Stimulated activated CD8-positive, alpha-beta memory T cell treated with anti-CD3 and anti-CD28 coated beads, Interleukin-4, amount 100 ng/mL, for 24 hours (primary cell): ENCODE measurements at places on chromosomes 1 and 21.

DNA sequence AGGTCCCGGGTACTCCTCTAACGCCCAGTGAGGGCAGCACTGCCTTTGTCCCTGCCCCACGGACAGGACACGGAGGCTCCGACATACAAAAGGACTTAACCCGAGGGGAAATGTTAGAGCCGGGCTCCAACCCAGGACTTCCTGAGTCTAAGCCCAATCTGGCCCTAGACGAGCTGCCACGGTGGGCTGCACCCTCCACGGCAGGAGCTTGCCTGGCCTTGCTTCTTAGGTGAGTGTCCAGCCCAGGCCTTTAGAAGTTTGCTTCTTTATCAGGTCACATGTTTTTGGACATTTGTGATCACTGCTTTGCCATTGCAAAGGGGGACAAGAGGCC is 11.0 kb upstream of the TMEM200B start:
- DNase-seq = no peak

- no peak for DNase-seq
Observed at GRCh38 chr1:64304823-64305222, 101.4 kb downstream of the UBE2U start.

GRCh38 chr1:86546787-86547221 is at the start of gene CLCA4:
Gene CLCA4 (plus strand): TSS chr1:86547078. CDS start chr1:86547120, 42 bp downstream.
- no peak for DNase-seq

GRCh38 chr1:44907893-44908292 is 64.8 kb upstream of the PTCH2 start:
- DNase-seq = no peak

DNA sequence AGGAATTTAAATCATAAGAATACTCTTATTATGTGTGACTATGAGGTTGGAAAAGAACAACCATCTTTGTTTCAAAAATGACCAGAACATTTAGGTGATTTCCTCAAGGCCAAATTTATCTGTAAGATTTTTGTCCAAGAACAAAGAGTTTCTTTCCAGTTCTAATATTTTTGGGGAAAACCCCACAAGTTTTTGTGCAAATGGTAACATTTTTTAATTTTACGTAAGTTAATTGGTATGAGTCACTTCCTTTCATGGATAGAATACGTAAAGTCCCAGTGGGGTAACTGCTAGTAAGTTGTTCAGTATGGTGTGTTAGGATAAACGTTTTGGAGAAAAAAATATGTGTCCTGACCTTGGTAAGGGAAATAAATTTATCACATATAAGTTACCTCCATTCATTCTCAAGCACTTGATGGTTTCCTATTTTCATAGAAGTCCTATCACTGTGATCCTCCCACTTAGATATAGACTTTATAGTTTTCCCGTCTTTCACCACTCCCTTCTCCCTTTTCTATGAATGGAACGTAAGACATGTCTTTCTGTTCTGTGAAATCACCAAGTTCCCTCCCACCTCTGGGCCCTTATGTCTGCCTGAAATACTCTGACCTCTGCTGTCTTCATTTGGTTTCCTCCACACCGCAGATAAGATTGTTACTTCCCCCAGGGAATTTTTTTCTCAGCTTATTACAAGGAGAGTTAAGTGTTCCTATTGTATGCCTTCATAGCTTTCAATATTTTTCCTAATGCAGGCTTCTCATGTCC is 34.9 kb upstream of the TSNAX start:
- no peak for DNase-seq

DNA sequence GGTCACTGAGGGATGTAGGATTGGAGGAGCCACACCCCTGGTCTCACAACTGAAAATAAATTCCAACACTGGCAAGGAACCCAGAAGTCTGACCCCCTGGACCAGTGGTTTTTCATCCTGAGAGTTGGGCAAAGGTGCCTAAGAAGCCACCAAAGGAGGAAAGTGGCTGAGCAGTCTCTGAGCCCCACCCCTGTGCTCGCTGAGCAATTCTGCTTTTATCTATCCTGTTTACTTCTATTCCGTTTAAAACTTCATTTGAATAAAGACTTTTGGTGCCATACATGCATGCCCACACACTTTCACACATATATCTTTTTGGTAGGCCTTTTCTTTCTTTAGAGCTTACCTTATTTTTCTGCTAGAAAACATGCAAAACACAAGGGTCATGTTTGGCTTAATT is 13.9 kb upstream of the CD53 start:
- DNase-seq = no peak

DNA sequence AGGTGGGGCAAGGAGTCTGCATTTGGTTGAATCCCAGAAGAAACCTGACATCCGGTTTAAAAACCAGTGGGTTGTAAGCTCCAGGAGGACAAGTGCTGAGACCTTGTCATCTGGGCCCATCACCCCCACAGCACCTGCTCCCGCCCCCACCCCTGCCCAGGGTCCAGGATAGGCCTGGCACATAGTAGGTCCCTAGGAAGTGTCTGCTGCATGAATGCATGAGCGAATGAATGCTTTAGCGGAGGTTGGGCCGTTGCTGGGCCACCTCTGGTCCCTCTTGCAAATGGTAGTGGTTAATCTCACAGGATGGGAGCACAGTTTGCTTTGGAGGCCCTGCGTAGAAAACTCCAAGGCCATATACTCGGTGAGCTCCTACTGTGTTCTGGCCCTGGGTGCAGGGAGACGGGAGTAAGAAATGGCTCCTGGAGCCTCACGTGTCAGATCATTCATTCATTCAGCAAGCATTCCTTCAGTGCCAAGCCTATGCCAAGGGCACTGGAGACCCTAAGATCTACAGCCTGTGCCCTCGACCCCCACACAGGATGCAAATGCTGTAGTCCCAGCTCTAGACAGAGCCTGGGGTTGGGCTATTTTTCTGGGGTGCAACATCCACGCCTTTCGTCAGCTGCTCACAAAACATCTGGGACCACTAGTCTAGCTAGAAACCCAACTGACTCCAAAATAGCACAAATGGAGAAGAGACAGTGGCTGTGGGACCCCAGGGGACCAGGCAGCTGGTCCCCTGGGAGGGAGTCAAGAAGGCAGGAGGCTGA is 28.9 kb downstream of the EPHA2 start:
- no peak for DNase-seq

GRCh38 chr1:92291372-92291999 is 7.3 kb downstream of the GLMN start:
- DNase-seq = no peak

DNA sequence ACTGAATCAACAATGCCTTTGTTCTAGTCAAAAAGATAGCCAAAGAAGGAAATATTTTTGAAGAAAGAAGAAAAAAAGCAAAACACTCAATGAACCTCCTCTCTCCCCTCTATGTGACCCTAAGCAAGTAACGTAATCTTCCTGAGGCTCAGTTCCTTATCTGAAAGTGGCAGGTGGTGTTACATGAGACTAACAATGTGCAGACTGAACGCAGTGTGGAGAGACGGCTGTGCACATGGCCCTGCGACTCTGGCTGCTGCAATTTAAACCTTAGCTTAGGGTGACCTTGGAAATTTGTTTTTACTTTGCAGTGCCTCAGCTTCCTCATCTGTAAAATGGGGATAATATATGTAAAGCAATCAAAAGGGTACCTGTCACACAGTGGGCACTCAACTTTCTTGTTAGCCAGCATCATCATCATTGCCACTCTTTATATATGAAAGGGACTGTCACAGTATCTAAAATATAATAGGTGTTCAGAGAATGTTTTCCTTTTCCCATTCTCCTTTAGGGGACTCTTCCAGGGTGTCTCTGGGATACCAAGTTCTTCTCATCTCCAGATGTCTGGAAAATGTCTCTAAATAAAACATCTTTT is 100.1 kb upstream of the JUN start:
- DNase-seq = no peak

GRCh38 chr1:100065969-100066227 is 66.8 kb downstream of the SASS6 start:
- DNase-seq = no peak

GRCh38 chr1:96059736-96060135 is 661.8 kb upstream of the PTBP2 start:
- DNase-seq = no peak

GRCh38 chr1:23050201-23050600 is 30.9 kb downstream of the KDM1A start:
- DNase-seq = no peak

DNA sequence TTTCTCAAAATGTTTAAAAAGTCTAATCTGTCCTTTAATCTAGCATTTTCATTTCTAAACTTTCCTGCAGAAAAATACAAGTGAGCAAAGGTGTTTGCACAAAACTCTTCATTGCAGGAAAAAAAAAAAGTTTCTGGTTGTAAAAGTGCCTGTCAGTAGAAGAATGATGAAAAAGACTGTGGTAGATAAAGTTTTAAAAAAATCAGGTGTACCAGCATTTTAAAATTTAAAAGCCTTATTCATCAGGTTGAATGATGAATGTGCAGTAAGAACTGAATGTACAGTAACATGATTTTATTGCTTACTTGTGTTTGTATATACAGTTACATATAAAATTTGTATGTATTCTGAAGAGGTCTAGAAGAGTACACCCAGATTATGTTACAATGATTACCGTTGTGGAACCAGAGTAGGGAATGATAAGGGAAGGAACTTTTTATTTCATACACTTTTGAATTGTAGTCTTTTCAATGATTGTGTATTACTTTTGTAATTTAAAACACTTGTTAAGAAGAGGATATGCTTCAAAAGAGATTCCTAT is 54.0 kb downstream of the FNBP1L start:
- no peak for DNase-seq

GRCh38 chr1:60137406-60137805 is 63.8 kb upstream of the C1orf87 start:
- no peak for DNase-seq

GRCh38 chr1:4407851-4408250 is 246.6 kb upstream of the AJAP1 start:
- DNase-seq = no peak

DNA sequence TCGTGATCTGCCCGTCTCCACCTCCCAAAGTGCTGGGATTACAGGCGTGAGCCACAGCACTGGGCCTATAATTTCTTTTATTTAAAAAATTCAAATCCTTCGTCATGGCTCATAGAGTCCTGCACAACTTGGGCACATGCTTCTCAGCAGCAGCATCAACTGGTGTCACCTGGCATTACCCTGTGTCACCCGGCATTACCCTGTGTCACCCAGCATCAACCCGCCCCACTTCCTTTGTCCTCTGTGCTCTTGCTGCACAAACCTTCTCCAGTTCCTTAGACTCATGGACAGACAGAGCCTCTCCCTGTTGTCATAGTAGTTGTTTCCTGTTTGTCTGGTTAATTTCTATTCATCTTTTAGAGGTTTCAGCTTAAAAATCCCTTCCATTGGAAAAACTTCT is 121.2 kb upstream of the SERBP1 start:
- DNase-seq = no peak

- DNase-seq = no peak
Observed at GRCh38 chr1:176241385-176242015, 34.4 kb upstream of the COP1 start.

- DNase-seq = peak; percentile 17
Observed at GRCh38 chr1:84122780-84123382, 21.2 kb upstream of the PRKACB start.

GRCh38 chr1:211648980-211649934 is 26.2 kb downstream of the NEK2 start:
- DNase-seq = no peak
